ENCODE measurements at places on chromosomes 1 and 21.
A peak's percentile ranks its signal among the peaks of the same experiment; 100 is the strongest.

GRCh38 chr1:41648230-41648629 lies 163.7 kb upstream of the EDN2 start:
- no peak for DNase-seq

GRCh38 chr1:222896630-222897526 lies 82.0 kb downstream of the DISP1 start:
- no peak for DNase-seq

GRCh38 chr1:116483481-116484309 lies 87.1 kb downstream of the CD58 start:
- no peak for DNase-seq

DNA sequence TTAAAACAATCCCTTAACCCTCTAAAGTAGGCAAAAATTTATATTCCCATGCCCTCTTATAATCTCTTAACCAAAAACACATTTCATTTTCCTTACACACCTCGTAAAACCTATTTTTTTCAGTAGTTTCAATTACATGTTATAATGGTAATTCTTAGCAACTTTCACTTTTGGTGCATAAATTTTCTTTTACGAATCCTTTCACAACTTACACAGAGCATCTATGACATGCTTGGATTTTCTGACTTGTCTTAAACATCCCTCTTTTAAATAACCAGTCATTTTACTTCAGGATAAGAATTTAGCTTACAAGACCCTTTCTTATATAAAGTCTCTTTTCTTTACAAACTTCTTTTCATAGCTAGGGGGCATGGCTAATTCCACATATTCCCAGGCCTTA lies 8.9 kb upstream of the MRPL55 start:
- no peak for DNase-seq

- DNase-seq, result no peak
Observed at GRCh38 chr21:42676808-42677207, 23.4 kb downstream of the PDE9A start.

DNA sequence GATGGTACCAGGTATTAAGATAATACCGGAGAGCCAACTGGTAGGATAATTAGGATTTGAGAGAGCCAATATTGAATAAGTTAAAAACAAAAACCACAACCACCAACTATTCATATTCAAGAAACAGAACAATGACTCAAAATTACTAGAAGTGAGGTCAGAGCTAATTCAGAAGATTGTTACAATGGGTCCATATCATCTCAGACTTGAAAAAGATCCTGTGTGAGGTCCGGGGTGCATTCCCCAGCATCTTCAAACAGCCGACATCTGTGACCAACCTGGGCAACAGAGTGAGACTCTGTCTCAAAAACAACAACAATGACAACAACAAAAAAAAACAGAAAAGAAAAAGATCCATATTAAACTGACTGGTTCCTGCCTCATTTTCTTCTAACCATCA lies 18.6 kb downstream of the AK2 start:
- DNase-seq, result no peak

- no peak for DNase-seq
Observed at GRCh38 chr1:115337633-115338456, at the start of gene NGF. TSS of gene NGF (minus strand) at chr1:115338249. CDS start at chr1:115286795, 51,454 bp downstream.

- no peak for DNase-seq
Observed at GRCh38 chr1:87644579-87645190, 316.0 kb downstream of the LMO4 start.

GRCh38 chr1:33317946-33318345 lies 3.0 kb downstream of the A3GALT2 start:
- no peak for DNase-seq

DNA sequence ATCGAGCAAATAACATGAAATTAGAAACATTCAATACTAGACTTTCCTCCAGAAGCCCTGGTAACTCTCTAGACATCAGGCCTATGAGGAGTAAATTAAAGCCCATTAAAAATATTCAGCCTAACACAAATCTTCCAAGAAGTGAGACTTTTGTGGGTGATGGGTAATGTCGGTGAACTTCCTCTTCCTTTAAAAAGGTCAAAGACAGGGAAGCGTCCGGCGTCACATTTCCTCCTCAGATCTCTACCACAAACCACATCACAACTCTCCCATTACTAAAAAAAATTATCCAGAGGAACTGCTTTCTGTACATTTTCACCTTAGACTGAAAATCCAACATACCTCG lies 1.4 kb downstream of the EIF4G3 start:
- DNase-seq, result peak; percentile 51

GRCh38 chr1:21058035-21058793 lies 118.5 kb downstream of the EIF4G3 start:
- DNase-seq, result no peak

Data from stimulated activated CD4-positive, alpha-beta T cell treated with anti-CD3 and anti-CD28 coated beads, Interleukin-15, amount 100 ng/mL, for 24 hours (primary cell).